ENCODE measurements at places on chromosomes 12 and 14.

DNA sequence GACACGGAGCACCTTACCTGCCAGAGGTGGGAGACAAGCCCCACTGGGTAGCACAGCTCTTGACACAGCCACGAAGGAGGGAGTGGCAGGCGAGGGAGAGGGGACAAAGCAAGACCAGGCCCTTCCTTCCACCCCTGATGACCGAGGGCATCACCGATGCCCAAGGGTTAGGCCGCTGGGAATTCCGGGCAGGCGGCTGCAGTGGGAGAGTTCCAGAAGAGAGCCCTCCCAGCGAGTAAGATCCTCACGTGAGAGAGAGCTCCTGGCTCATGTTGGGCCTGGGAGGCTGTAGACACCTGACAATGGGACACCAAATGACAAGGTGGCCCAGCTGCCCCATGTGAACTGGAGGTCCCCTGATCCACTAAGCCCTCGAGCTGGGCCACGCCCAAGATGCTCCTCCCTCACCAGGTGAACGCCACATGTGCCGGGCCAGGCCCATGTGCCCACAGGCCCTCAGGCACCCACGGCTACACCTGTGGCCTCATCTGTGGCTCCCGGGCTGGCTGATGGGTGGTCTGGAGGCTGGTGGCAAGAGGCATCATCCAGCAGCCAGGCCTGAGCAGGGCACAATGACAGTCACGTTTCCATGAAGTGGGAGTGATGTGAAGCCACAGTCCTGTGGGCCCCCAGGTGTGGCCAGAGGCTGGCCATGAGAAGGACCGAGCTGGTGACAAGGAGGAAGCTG is 32.1 kb upstream of the C14orf180 start:
- no peak for DNase-seq

GRCh38 chr12:26152507-26153102 is 27.8 kb upstream of the BHLHE41 start:
- DNase-seq = no peak

GRCh38 chr12:132403636-132404434 is 74.4 kb upstream of the GALNT9 start:
- DNase-seq = no peak

DNA sequence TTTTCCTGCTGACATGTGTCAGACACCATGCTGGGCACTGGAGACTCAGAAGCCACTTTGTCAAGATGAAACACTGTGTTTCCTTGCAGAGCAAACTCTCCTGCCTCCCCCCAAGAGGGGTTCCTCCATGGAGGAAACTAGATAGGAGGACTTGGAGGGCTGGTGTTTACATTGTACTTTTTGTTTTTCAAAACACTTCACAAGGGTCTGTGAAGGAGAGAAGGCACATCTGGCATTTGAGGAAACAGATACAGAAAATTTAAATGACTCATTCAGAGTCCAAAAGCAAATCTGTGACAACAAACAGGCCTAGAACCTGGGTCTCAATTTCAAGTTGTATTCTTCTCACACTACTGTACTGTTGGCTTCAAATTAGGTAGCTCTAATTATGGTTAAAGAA is 6.7 kb upstream of the CDKL1 start:
- no peak for DNase-seq

DNA sequence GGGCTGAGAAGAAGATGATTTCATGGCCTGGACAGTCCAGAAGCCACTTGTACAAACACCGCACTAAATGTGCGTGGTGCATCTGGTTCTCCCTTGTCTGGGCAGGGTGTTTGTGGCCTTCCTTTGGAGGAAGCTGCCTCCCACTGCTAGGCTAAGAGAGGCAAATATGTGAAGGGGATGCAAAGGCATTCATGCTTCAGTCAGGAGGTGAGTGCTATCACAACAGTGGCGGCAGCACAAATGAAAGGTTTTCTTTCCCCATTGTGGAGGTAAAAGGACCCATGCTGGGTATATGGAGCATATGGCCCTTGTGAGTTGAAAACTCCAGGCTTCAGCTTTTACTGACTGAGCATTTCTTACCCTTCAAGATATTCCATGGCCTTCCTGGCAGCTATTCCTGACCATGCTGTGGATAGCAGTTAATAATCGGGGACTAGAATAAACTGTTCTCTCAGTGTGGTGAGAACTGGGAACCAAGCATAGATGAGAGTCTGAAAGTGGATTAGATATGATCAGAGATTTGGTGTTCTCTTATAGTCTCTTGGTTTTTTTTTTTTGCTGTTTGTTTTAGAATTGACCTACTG is 69.9 kb downstream of the MYRFL start:
- no peak for DNase-seq

- no peak for DNase-seq
Measured at GRCh38 chr12:92540782-92541423, 161.9 kb upstream of the PLEKHG7 start.

- DNase-seq = no peak
Measured at GRCh38 chr12:2543801-2544200, 251.0 kb upstream of the FKBP4 start.

DNA sequence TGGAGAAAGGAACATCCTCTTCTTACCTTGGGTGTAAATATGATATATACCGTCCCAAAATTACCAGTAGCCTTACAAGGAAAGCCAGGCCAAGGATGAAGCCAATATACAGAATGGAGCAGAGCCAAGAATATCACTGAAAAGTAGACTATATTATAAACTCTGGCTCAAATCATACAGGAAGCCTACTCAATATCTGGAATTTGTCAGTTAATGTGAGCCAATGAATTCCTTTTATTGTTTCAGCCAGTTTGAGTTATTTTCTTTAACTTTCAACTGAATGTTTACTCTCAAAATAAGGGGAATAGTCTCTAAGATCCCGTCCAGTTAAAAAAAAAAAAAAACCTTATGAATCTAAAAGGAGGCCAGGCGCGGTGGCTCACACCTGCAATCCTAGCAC is 9.8 kb upstream of the DENND5B start:
- no peak for DNase-seq

DNA sequence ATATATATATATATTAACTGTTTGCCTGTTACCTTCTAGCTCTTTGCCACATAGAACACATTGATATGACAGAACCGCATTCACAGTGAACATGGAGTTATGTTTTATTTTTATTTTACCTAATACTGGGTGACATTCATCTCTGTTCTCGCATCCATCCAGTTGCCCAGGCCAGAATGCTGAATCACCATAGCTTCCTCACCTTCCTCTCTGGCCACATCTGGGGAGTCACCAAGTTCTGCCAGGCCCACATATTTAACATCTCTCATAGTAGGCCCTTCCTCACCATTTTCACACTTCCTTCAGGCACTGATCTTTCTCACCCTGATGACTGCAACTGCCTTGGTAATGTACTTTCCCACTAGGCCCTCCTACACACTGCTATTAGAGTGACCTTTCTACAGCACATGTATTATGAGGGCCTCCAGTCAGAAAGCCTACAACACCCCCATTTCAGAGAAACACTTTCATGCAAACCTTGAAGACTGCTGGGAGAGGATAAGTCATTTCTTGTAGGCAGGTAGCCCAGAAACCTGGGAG is 106.8 kb downstream of the LGR5 start:
- DNase-seq = no peak

- DNase-seq = no peak
Measured at GRCh38 chr12:103929784-103930033, 501 bp upstream of the HSP90B1 start.

GRCh38 chr14:60989599-60989998 is 8.6 kb downstream of the SLC38A6 start:
- DNase-seq = no peak

- DNase-seq = no peak
Measured at GRCh38 chr14:87522575-87522974, 470.4 kb downstream of the GALC start.

- no peak for DNase-seq
Measured at GRCh38 chr12:78888568-78888967, 24.0 kb downstream of the SYT1 start.

DNA sequence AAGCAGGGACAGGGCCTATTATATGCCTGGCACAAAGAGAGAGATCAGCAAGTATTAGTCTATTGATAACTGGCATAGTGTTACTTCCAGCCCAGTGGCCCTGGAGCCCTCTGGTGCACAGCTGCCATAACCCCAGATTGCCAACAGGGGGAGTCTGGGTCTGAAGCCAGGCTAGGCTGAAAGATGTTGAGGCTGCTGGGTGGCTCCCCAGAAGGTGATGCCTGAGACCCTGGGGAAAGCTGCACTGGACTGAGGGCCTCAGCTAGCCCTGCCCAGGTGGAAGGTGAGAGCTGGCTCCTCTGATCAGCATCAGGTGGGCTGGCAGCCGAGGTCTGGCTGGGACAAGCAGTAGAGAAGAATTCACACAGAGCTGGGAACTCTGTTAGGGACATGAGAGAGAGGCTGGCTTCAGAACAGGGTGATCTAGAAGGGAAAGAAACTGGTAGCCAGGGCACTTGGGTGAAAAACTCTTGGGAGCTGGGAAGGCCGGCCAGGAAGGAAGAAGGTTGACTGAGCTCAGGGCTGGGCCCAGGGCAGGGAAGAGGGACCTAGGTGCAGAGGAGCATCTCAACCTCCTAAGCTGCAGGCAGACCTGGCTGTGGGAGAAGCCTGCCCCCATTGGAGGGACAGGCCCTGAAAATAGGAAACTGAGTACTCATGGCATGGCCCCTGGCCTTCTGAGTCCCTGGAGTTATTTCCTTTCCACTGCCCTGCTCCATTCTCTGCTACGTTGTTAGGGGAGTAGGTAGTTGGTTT is 3.9 kb downstream of the GZMH start:
- DNase-seq = peak; percentile 37

- DNase-seq = no peak
Measured at GRCh38 chr12:11725686-11726085, 76.2 kb downstream of the ETV6 start.

DNA sequence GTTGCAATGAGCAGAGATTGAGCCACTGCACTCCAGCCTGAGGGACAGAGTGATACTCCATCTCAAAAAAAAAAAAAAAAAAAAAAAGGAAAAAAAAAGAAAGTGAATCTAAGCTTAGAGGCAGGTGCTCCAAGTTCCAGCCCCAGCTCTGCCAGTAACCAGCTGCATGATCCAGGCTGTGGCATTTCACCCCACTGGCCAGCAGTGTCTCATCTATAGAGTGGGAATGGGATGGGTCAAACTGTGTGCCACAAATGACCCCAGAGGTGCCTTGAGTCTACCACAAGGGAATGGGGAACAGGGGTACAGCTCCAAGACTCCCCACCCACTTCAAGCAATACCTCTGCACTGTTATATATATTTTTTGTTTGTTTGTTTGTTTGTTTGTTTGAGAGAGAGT is 5.0 kb downstream of the PLEKHD1 start:
- DNase-seq = no peak

DNA sequence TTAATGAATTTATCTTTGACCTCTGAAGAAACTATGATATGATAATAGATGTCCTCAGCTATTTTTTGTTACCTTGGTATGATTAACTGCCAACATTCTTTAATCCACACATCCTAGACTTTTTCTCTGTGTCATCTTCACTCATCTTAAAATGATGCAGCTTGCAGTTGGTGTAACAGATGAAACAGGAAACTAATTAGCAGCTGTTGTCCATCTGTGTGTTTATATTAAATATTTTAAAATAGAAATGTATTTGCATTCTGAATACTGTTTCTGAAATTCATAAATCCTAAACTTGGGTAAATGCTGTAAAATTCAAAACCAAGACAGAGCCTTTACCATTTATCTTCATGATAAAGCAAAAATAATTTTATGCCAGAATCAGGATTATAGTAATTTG is 56.1 kb upstream of the GARIN2 start:
- DNase-seq = no peak

DNA sequence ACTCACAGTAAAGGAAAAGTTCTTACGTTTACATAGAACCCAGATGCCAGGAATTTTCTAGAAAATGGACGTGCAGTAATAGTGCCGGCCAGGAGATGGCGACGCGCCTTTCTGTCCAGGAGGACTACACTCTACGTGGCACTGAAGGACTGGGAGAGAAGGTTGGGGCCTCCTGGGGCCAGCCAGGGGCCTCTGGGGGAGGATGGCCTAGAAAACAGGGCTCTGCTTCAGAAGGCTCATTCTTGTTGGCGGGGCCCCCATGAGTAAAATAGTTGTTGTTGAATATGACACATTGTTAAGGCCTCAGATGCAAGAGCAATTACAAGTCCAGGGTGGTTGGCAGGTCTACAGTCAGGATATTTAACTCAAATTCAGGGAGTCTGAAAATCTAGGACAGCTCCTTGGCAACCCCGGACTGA is 120.1 kb upstream of the MAX start:
- peak; percentile 20 for DNase-seq

DNA sequence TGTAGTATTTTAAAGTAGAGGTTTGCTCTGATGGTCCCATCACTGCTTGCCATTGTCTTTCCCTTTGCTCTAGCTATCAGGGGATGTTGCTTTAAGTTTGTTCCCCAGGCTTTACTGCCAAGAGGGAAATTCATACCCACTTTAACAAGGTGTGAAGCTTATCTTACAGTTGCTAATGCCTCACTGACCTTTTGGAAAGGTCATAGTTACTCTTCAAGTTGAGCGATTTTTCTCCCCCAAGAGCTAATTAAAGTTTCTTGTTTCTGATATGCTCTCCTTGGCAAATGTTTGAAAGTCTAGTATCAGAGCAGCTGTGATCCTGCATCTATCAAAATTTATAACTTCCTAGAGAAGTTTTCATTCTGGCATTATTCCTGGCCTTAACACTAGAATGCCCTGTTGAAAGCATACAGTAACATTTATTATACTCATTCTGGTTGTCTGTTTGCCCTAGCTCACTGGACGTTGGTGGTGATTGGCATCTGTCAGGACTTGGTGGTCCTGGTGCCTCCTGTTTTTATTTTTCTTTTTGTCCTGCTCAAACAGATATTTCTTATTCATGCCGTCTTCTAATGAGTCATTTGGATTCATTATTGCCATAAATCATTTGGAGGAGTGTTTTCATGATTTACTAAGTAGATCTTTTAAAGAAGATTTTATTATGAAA is 8.1 kb downstream of the ATP2A2 start:
- DNase-seq = no peak

- DNase-seq = no peak
Measured at GRCh38 chr12:22530-23201, 43.9 kb upstream of the IQSEC3 start.

GRCh38 chr12:93569301-93569655 is 3.2 kb upstream of the SOCS2 start:
- DNase-seq = no peak

GRCh38 chr14:103361867-103362266 is 23.3 kb upstream of the MARK3 start:
- no peak for DNase-seq

GRCh38 chr12:131155131-131155530 is 201.4 kb downstream of the ADGRD1 start:
- no peak for DNase-seq

GRCh38 chr14:103111232-103111868 is 11.9 kb upstream of the TNFAIP2 start:
- no peak for DNase-seq

GRCh38 chr12:92446083-92446460 is 256.7 kb upstream of the PLEKHG7 start:
- DNase-seq = no peak

DNA sequence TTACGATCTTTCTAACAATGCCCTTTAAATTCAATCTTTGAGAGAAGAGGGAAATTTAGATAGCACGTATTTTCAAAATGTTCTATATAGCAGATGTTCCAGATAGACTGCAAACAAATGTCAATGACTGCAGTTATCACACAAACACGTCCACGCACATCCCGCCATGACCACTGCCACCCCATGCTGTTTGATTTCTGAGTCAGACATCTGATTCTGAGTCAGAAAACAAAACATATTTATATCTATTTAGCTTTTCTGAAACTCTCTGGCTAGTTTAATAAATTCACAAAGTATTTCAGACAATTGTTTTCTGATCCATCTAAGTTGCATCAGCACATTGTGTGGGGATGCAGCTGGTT is 105.9 kb upstream of the BCAT1 start:
- DNase-seq = peak; percentile 19
